Activated T-helper 2 cell treated with anti-CD3 and anti-CD28 coated beads, Interferon-gamma antibody, Interleukin-2, Interleukin-4, amounts not matched to agents 10 μg/mL and 5 μg/mL and 100 μg/mL, durations not matched to agents 14 hours and 24 hours and 36 hours (primary cell): ENCODE measurements at places on chromosomes 1 and 21.

GRCh38 chr1:97797403-97798183, 123.2 kb downstream of the DPYD start:
- H3K27me3 ChIP-seq: no peaks in the 10 kb centered on the region
- H3K4me1 ChIP-seq: peaks cover 3% of the 10 kb centered on the region
- no peak overlapping the region for H3K27ac ChIP-seq
- H3K36me3 ChIP-seq: no peaks in the 10 kb centered on the region
- no peak for DNase-seq

- H3K4me1 ChIP-seq: no peaks in the 10 kb centered on the region
- no peaks in the 10 kb centered on the region for H3K27me3 ChIP-seq
- no peak overlapping the region for H3K27ac ChIP-seq
- no peak overlapping the region for H3K4me3 ChIP-seq
Observed at GRCh38 chr1:187624812-187625545, 796.2 kb downstream of the PLA2G4A start.

DNA sequence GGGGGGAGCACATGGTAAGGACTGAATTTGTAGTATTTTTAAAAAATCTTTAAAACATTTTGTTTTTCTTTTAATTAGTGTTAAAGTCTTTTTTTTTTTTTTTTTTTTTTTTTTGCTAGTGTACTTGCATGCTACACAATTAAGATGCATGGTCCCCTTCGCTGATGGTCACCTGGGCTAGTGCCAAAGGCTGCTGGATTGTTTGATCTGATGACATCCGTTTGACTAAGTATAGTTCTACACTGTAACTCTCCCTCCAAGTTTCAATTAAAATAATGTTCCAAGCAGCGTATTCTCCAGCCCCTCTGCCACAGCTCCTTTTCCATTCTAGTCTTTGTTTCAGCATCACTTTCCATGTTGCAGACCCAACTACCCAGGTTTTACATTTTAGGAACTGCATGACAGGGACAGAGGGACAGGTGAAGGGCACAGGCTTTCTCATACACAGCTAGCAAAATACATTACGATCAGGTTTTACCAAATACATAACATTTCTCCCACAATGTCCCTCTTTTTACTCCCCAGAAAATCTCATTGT, 852 bp upstream of the RAVER2 start:
- H3K4me3 ChIP-seq: peak overlapping the region; percentile 78
- H3K4me1 ChIP-seq: peaks cover 7% of the 10 kb centered on the region
- DNase-seq: no peak

GRCh38 chr1:49323925-49324540, 547.3 kb upstream of the BEND5 start:
- no peak overlapping the region for H3K27ac ChIP-seq
- H3K4me1 ChIP-seq: no peaks in the 10 kb centered on the region
- H3K27me3 ChIP-seq: no peaks in the 10 kb centered on the region
- DNase-seq: no peak

- H3K4me3 ChIP-seq: no peak overlapping the region
- H3K27me3 ChIP-seq: no peaks in the 10 kb centered on the region
- peaks cover 14% of the 10 kb centered on the region for H3K36me3 ChIP-seq
- no peak overlapping the region for H3K27ac ChIP-seq
- H3K4me1 ChIP-seq: no peaks in the 10 kb centered on the region
- no peak for DNase-seq
Observed at GRCh38 chr1:175968486-175969172, 225.2 kb upstream of the TNR start.

- H3K4me1 ChIP-seq: no peaks in the 10 kb centered on the region
- H3K27ac ChIP-seq: no peak overlapping the region
- H3K4me3 ChIP-seq: no peak overlapping the region
- DNase-seq: no peak
Observed at GRCh38 chr1:7462617-7463016, 308.5 kb upstream of the VAMP3 start.

DNA sequence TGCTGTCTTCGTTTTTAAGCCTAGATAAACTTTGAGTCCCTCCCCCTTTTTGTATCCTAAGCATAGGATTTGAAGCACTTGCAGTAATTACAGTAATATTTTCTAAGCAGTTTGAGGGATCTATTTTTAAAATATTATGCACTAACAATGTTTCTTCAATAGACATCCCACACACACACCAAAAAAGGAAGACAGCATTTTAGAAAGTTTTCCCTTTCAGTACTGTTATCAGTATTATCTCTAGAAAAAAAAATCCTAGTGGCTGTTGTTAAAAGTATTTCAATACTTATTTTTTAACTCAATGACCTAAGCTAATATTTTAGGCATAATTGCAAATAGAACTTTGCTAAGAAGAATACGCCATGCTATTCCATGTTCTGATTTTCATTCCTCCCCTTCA, 15.1 kb downstream of the MCOLN3 start:
- peaks cover 2% of the 10 kb centered on the region for H3K4me1 ChIP-seq
- no peak overlapping the region for H3K27ac ChIP-seq
- H3K36me3 ChIP-seq: no peaks in the 10 kb centered on the region
- H3K4me3 ChIP-seq: no peak overlapping the region
- H3K27me3 ChIP-seq: peaks cover 18% of the 10 kb centered on the region

GRCh38 chr1:116835161-116835560, 74.6 kb upstream of the PTGFRN start:
- peaks cover 29% of the 10 kb centered on the region for H3K4me1 ChIP-seq
- DNase-seq: no peak
- H3K36me3 ChIP-seq: no peaks in the 10 kb centered on the region
- no peak overlapping the region for H3K4me3 ChIP-seq
- no peak overlapping the region for H3K27ac ChIP-seq

- H3K27me3 ChIP-seq: no peaks in the 10 kb centered on the region
- no peaks in the 10 kb centered on the region for H3K36me3 ChIP-seq
- H3K27ac ChIP-seq: peak overlapping the region; percentile 93
Observed at GRCh38 chr1:153790966-153791647, 15.9 kb downstream of the SLC27A3 start.

DNA sequence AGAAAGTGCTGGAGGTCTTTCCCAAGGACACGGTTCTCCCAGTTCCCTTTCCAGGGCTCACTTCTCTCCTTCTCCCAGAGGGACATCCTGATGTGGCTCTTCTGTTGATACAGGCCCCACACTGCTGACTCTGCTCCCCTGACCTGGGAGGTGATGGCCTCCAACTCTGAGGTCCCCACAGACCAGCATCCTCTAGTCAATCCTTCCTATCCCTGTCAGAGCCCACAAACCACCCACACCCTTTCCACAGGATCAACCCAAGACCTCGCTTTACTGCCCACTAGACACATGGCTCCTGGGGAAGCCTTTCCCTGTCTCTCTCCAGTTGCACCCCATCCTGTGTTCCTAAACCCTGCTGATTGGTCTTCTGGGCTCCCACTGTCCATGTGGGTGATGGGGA, 11.6 kb downstream of the SLAMF7 start:
- peaks cover 6% of the 10 kb centered on the region for H3K36me3 ChIP-seq
- H3K4me3 ChIP-seq: no peak overlapping the region
- H3K27me3 ChIP-seq: no peaks in the 10 kb centered on the region
- DNase-seq: no peak
- peak overlapping the region; percentile 50 for H3K27ac ChIP-seq

- no peaks in the 10 kb centered on the region for H3K4me1 ChIP-seq
- H3K27ac ChIP-seq: no peak overlapping the region
- H3K36me3 ChIP-seq: no peaks in the 10 kb centered on the region
- H3K27me3 ChIP-seq: no peaks in the 10 kb centered on the region
- DNase-seq: no peak
Observed at GRCh38 chr21:40254540-40255465, 387.6 kb downstream of the PCP4 start.

DNA sequence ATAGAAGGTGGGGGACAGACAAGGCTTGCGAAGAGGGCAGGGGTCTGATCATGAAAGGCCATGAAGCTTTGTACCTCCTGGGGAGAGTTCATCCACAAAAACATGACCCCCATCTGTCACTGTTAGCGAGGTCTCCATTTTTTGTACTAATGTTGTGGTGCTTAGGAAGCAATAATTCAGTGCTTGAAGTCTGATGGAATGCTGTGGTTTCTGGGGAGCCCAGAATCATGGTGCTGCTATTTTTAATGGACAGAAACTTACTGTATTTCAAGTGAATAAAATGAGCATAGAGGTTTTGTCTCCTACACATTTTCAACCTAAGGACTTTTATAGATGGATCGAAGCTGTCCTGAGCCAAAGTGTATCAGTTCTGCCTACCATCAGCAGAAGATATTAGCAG, 28.2 kb upstream of the RGL1 start:
- no peaks in the 10 kb centered on the region for H3K4me1 ChIP-seq
- H3K36me3 ChIP-seq: peaks cover 5% of the 10 kb centered on the region
- no peak overlapping the region for H3K4me3 ChIP-seq
- DNase-seq: no peak
- H3K27ac ChIP-seq: no peak overlapping the region
- no peaks in the 10 kb centered on the region for H3K27me3 ChIP-seq

DNA sequence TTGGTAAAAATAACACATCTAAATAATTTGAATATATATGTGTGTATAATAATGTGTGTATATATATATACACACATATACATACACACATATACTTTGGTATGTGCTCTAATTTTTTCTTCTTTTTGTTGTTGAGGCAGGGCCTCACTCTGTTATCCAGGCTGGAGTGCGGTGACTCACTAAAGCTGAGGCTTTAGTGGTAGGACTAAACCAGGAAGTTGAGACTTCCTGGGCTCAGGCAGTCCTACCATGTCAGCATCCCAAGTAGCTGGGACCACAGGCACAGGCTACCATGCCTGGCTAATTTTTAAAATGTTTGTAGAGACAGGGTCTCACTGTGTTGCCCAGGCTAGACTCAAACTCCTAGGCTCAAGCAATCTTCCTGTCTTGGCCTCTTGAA, 46.7 kb upstream of the CXADR start:
- H3K36me3 ChIP-seq: no peaks in the 10 kb centered on the region
- H3K4me1 ChIP-seq: no peaks in the 10 kb centered on the region
- no peak for DNase-seq
- no peak overlapping the region for H3K27ac ChIP-seq
- H3K27me3 ChIP-seq: no peaks in the 10 kb centered on the region

DNA sequence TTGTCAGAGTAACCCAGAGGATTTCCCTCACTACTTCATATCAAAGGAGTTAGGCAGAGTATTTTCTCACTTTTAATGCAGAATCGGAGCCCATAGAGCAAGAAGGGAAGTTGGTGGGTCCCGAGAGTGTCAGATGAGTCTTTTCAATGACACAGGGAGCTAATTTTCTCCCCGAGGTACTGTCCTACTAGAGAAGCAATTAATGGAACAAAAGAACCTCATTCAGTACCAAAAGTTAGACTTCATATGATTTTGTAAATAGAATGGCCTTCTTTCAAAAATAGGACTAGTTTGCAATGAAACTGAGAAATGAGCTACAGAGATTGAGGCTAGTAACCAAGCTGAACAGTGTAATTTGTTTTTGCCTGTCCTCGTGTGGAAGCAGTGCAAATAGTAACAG, 3.9 kb downstream of the NCAM2 start:
- H3K27me3 ChIP-seq: peaks cover 26% of the 10 kb centered on the region
- no peak overlapping the region for H3K4me3 ChIP-seq
- DNase-seq: no peak
- H3K36me3 ChIP-seq: no peaks in the 10 kb centered on the region
- peaks cover 6% of the 10 kb centered on the region for H3K4me1 ChIP-seq

DNA sequence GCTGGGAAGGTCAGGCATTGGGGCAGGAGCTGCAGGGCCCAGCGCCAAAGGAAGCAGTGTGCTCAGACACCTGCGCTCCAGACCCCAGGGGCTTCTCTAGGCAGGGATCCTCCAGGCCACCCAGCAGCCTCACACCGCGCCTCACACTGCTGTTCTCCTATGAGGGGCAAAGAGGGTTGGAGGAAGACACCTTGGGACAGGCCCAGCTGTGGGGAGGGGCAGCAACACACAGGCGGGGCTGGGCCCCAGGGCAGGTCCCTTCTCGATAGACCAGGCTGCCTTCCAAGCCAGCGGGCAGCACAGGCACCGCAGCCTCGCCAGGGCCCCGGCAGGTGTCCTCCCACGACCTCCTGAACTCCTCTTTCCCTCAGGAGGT, 20.7 kb upstream of the PRSS38 start:
- H3K4me3 ChIP-seq: no peak overlapping the region
- DNase-seq: no peak
- H3K27ac ChIP-seq: no peak overlapping the region
- H3K27me3 ChIP-seq: peaks cover 5% of the 10 kb centered on the region
- H3K4me1 ChIP-seq: no peaks in the 10 kb centered on the region

DNA sequence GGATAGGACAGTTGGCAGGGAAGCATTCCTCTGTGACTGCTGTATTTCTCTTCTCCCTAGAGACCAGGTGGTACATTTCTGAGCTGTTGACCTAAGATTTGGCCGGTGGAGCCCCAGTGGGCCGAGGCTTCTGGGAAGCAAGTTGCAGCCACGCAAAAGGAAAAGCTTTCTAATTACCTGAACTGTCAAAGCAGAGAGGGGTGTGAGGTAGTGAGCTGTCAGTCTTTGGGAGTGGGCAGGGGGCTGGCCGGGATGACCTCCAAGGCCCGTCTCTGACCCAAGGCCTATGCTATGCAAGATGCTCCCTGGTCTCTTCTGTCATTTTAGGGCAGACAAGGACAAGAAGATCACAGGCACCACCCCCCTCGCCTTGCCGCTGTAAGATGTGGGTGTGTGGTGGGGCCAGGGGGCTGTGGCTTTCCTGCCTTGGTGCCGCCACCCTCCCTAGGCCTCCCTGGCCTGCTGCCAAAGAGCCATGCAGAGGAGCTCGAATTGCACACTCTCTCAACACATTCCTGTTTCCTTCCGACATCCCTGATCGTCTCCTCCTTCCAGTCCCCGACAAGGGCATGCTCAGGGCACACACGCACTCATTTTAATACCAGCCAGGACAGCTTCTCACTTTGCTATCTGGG, 7.7 kb downstream of the PADI1 start:
- peaks cover 14% of the 10 kb centered on the region for H3K4me1 ChIP-seq
- no peak overlapping the region for H3K4me3 ChIP-seq
- H3K27ac ChIP-seq: no peak overlapping the region
- no peaks in the 10 kb centered on the region for H3K36me3 ChIP-seq

DNA sequence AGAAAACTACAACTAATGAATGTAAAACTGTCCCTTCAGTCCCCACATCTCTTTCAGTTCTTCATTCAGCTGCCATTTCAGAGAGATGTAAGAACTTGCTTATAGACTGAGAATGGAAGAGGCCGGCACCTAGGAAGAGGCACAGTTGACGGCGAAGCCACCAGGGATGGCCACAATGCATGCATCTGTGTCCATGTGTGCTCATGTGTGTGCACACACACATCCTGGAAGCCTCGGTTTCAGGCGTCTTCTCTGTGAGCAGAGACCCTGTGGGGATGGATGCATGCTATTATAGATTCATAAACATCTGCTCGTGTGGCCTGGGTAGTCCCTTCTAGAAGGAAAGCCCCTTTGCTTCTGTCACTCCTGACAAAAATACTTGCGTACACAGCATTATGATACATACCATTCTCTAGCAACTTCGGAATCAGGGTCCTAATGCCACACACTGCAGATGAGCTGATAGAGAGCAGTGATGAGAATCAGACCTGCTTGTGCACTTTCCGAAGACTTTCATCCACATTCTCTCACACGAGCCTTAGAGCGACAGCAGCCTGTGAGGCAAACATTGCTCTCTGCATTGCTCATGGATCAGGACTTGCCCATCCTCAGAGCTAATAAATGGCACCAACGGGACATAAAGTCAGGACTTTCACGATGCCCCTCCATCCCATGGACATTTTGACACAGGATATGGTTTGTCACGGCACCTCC, 12.4 kb upstream of the GPR61 start:
- H3K36me3 ChIP-seq: no peaks in the 10 kb centered on the region
- H3K4me1 ChIP-seq: peaks cover 11% of the 10 kb centered on the region
- H3K27ac ChIP-seq: no peak overlapping the region
